Fibroblast of pulmonary artery (primary cell): ENCODE measurements at places on chromosomes 12 and 14.

DNA sequence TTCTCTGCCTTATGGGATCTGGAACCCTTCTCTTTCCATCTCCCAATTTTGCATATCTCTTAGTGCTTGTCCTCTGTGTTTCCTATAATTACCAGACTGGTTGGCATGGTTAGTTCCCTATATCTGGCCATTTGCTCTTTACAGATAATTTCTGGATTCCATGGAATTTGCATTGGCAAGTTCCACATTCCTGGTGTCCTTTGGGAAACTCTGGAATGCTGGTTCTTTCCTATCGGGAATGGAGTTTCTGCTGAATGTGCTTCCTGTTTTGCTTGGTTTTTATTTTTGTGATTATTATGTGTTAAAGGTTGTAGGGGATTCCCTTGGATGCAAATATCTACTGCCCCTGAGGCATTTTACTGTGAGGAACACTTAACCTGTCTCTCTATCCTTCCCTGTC, 193.0 kb upstream of the BTG1 start:
- peak; percentile 6 for DNase-seq

DNA sequence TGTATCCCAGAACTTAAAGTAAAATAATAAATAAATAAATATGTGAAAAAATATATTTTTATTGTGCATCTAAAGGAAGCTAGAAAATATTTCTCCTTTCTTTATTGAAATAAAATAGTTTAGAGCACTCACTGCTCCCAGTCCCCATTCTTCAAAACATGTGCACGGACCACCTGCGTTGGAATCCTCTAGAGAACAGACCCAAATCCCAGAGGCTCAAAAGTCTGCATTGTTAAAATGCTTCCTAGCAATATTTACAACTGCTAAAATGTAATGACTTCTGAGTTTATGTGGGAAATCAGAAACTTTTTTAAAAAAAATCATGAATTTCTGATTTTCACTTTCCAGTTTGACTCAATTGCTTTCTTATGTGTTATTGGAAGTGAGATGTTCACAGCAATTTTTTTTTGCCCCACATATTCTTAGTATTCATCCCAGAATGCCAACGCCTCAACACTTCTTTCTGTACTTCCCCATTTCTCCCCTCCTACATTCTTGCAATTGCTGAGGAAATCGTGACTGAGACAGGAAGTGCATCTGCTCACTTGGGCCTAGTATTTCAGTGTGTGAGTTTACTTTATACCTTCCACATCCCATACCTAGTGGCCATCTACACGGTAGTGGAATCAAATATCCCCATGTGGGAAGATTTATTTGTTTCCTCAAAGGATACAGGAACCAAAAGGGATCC, 116.0 kb upstream of the FLRT2 start:
- DNase-seq, result peak; percentile 35

DNA sequence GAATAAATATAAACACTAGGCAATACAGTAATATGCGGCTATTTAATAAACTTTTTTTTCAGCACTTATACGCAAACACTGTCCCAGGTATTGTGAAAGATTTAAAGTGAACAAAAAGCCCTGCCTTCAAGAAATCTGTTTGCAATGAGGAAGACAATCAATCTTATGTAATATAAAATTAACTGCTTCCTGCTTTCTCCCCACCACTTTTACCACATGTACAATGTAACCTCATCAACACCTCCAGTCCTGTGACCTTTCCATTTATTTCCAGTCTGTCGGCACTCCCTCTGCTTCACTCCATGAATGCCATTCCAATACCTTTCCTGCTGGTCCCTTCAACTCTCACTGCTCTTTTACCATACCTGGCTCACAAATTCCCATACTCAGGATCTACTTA, 10.5 kb downstream of the SNX6 start:
- no peak for DNase-seq

GRCh38 chr12:53489242-53489864, 9.9 kb downstream of the MAP3K12 start:
- DNase-seq, result no peak

- DNase-seq, result no peak
Measured at GRCh38 chr12:129559776-129560175, 344.0 kb downstream of the TMEM132D start.
